A549 treated with GW870086 at 1 μM for 4 hours (cell line): ENCODE measurements at places on chromosomes 16 and 17. TPM values are rescaled to one million over a fixed set of nuclear protein-coding genes. Genes with fewer than 3 reads are reported as not detected.

The ZFP3 gene
- 0.69 to 1.3 TPM (median 1.0 TPM) in 5 replicates for total RNA-seq

The KRT27 gene
- total RNA-seq: not detected in 5 replicates

The RNF43 gene
- 0.15 to 0.83 TPM (median 0.38 TPM) in 5 replicates for total RNA-seq

The TEDC2 gene
- 15.6 to 20.9 TPM (median 19.0 TPM) in 5 replicates for total RNA-seq

The IL17C gene
- not detected in 5 replicates for total RNA-seq

The CCDC92B gene
- 0.07 to 0.17 TPM (median 0.16 TPM) in 5 replicates for total RNA-seq

The VASN gene
- total RNA-seq: 6.0 to 6.8 TPM (median 6.3 TPM) in 5 replicates
